ENCODE measurements at places on chromosomes 3 and 15.

GRCh38 chr3:197749601-197750395, at the start of gene FYTTD1:
TSS of gene FYTTD1 (plus strand) at chr3:197749883. CDS start at chr3:197749972, 89 bp downstream.
- DNase-seq = peak; percentile 98

DNA sequence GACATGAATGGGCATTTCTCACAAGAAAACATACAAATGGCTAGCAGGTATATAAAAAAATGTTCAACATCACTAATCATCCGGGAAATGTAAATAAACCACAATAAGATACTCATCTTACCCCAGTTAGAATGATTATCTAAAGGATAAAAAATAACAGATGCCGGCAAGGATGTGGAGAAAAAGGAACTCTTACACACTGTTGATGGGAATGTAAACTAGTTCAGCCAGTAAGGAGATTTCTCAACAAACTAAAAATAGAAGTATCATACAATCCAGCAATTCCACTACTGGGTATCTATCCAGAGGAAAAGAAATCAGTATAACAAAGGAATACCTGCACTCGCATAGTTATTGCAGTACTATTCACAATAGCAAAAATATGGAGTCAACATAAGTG, 124.2 kb downstream of the SATB1 start:
- DNase-seq = no peak

DNA sequence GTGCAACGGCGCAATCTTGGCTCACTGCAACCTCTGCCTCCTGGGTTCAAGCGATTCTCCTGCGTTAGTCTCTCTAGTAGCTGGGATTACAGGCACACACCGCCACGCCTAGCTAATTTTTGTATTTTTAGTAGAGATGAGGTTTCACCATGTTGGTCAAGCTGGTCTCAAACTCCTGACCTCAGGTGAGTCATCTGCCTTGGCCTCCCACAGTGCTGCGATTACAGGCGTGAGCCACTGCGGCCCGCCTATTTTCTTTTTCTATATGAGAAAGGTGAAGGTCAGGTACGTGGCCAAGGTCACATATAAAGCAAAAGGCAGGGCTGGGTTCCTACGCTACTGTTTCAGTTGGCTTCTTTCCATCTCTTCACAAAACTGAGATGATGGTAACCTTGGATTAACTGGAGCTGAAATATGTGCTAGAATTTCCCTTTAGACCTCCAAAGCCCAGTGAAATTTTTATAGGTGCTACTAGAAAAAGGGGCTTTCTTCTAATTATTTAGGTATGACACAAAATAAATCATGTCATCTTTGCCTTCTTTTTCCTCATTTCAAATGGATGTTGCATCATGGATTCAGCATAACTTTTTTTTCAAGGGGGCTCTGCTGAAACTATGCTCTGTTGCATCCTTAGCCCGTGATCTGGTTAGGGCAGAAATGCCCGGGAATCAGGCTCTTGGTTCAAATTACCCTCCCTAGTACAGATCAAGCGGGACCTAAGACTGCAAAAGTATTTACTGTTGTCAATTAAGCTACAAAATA, 68.5 kb downstream of the MYO1E start:
- DNase-seq = no peak

- DNase-seq = no peak
Measured at GRCh38 chr3:122928396-122929187, 99.0 kb downstream of the SEMA5B start.

DNA sequence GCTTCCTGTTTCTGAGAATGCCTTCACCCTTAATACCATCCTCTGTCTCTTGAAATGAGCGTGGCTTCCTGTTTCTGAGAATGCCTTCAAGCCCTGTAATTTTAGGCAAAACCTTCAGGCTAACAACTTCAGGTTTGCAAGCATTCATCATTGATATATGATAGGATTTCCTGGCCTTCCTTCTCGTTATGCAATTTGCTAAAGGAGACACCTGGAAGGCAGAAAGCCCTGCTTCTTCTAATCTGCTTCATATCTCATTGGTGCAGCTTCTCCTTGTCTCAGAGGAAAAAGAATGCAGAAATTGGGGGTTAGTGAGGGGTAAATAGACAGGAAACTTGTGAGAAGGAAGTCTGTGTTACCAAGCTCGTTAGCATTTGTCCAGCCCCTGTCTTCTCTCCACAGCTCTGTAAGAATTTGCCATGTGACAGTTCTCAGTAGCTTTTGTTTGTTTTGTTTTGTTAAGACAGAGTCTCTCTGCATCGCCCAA, 7.3 kb downstream of the ARL6IP5 start:
- DNase-seq = no peak

GRCh38 chr3:9812870-9813483, 2.9 kb downstream of the TTLL3 start:
- no peak for DNase-seq

DNA sequence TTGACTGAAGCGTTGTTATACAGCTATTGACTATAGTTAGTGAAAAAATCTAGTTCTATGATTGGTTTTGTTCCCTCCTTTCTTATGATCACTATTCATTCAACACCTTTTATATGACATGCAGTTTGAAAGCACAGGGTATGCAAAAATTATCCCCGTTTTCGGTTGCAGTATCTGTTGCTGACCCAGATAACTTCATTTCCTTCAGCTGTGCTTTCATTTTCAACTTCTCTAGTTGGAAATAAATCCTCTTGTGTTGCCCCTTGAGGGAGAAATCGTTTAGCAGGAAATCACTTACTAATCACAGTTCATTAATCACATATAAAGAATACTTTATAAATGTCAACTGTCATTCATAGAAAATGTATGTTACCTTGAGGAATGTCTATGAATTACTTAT, 55.1 kb downstream of the MBNL1 start:
- DNase-seq = no peak

- no peak for DNase-seq
Measured at GRCh38 chr3:105662306-105662705, 206.5 kb downstream of the CBLB start.

DNA sequence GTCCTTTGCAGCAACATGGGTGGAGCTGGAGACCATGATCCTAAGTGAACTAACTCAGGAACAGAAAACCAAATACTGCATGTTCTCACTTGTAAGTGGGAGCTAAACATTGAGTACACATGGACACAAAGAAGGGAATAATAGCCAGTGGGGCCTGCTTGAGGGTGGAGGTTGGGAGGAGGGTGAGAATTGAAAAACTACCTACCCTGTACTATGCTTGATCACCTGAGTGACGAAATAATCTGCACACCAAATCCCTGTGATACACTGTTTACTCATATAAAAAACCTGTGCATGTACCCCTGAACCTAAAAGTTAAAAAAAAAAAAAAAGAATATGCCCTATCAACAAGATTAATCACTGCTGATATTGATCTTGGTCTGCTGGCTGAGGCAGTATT, 58.7 kb upstream of the ADAMTSL3 start:
- no peak for DNase-seq

DNA sequence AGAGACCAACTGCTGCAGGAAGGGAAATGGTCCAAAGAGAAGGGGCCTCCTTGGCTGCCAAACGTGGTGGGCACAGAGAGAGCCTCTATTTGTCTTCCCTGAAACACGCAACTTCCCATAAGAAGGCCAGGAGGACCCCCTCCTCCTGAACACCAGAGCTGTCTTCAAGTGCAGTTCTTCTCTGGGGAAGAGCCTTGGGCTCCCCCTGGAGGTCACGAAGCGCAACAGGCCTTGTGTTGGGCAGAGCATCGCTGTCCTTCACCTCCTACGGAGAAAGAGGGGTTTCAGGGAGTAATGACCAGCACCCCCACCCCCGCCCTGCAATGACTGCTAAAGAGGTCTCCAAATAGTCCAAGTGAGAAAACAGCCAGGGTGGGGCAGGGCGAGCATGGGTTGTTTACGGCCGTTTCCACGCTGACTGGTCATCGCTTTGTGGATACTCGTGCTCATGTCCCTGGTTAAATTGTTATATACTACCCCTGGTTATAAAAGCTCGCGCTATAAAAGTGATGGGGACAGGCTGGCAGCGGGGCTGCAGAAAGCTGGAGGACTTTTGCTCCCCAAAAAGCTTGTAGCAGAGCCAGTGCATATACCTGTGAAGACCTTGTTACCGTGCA, 397.5 kb upstream of the ATP10A start:
- DNase-seq = no peak

- DNase-seq = no peak
Measured at GRCh38 chr3:31531452-31531991, 1.2 kb upstream of the STT3B start.

DNA sequence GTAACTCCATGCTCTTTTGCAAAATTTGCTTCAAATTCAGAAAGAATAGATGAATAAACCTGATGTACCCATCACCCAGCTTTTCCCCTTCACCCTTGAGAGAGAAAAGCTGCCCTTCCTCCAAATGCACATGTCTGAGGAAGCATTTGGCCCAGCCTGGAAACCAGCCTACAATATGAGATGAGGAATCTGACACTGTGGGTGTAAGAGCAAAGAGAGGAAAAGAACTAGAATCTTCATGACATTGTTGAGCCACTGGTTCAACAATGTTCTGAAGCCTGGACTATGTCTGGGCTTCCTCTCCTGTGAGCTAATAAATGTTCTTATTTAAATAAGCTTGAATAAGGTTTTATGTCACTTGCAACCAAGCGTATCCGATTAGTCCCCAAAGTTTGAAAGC, 18.7 kb upstream of the DCBLD2 start:
- DNase-seq = no peak

DNA sequence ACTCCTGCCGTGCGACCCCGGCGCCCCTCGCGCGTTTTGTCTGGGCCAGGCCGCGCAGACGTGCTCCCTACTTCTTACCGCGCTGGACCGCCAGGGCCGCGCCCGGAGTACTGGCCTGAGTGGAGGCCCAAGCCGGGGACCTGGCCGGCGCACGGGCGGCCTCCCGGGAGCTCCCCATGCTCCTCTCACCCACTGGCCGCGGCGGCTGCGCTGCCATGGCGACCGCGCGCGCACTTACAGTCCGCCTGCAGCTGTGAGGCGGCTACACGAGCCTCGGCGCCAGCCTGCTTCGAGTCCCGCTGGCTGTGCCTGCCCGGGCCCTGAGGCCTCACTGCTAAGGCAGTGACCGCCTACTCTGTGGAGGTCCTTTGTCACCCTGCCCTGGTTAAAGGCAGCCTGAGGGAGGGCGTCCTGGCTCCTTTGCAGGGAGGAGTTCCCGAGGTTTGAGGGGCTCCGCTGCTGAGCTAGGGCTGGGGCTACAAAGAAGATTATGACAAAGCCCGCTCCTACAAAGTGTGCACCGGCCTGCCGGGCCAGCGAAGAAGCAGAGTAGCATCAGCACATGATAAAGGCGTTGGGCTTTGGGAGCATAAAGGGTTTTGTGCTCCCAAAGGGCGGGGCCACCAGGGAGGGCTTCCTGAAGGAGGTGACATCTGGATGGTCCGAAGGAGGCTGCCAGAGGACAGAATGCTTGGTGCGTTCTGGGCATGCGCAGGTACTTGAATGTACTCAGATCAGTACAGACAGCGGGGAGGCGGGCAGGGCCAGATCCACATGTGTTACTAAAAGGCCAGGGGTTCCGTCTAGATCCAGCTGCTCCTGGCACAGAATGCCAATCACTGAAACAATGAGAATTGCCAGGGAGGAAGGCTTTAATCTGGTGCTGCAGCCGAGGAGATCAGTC, at the start of the genes LRRC34 and LRRIQ4:
Gene LRRC34 (minus strand): TSS at position 573 of the 904 bp plus-strand sequence. CDS start 356 bp downstream, at position 217.
Gene LRRIQ4 (plus strand): TSS at position 539 of the 904 bp plus-strand sequence. CDS start 9,052 bp downstream, outside the sequence.
- peak; percentile 88 for DNase-seq

GRCh38 chr3:64179860-64180259, 45.4 kb downstream of the PRICKLE2 start:
- no peak for DNase-seq

DNA sequence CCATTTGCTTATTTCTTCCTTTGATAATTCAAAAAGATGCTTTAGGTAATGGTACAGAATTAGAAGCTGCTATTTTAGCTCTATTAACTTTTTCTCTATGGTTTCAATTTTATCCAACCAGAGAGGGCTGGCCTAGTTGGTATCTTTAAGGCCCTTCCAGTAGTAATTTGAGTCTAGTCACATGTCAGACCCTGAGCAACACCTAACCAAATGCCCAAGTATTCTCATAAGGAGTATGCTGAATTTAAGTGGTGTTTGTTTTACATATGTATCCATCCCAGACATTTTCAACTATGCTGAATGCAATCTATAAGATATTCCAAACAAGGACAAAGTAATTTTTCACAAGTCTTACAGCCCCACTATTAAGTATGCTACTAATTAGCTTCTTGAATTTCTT, 9.6 kb downstream of the DNAJC19 start:
- no peak for DNase-seq

- no peak for DNase-seq
Measured at GRCh38 chr15:92050220-92050898, 196.9 kb downstream of the SLCO3A1 start.

- DNase-seq = no peak
Measured at GRCh38 chr15:70783041-70783440, 19.7 kb upstream of the UACA start.

GRCh38 chr15:79896131-79896633, 632 bp downstream of the MTHFS start:
- no peak for DNase-seq

- no peak for DNase-seq
Measured at GRCh38 chr15:45790325-45790943, 155.6 kb downstream of the SQOR start.

DNA sequence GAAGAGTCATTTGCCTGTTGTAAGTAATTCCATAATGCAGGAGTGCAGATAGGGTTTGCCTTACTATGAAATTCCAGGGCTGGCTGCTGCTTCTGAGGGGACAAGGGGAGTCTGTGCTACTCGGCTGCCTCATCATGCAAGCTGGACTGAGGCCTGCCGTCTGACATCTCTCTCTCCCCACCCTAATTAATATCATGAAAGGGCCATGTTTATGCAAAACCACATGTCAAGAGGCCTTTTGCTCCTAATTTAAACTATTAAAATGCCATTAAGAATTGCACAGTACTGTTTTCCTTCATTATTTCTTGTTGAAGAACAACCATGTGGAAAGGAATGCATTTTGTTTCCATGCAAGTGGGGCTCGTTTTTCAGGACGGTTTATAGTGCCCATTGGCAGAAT, 26.3 kb downstream of the CHST2 start:
- DNase-seq = no peak

DNA sequence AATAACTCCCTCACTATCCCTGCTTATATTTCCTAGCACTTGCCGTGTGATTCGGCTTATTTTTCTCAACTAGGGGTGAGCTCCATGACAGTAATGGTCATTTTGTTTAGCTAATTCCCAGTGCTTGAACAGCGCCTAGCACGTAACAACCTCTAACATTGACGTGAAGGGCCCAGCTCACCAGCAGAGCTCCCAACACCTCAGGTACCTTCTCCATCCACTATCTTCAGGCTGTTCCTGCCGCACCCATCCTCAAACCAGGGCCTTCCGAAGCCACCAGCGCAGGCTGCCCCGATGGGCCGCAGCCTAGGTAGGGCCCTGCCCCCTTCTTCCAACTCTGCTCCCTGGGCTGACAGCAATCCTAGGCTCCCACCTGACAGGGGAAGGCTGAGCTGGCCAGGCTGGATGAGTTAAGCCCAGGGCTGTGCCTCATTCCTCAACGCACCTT, 751 bp upstream of the RPS17 start:
- no peak for DNase-seq
